Muscle of leg (tissue), 16 donors: ENCODE measurements at places on chromosomes 3 and 15. TPM values are rescaled to one million over a fixed set of nuclear protein-coding genes. Genes with fewer than 3 reads are reported as not detected.

The MEGF11 gene
- total RNA-seq: 0.35 TPM

The ZBTB11 gene
- total RNA-seq: 16.9 TPM

The CLDN11 gene
- total RNA-seq: 0.62 TPM

The COL6A5 gene
- 0.09 TPM for total RNA-seq

The NR2E3 gene
- total RNA-seq: 3.4 TPM

The MLF1 gene
- 113 TPM for total RNA-seq

The PFKFB4 gene
- total RNA-seq: 5.5 TPM

The RNF168 gene
- total RNA-seq: 11.9 TPM

The PRSS50 gene
- 0.09 TPM for total RNA-seq

The LRTM1 gene
- 99.9 TPM for total RNA-seq

The FEZF2 gene
- total RNA-seq: not detected

The C3orf38 gene
- 24.1 TPM for total RNA-seq

The GOLGA6L10 gene
- 0.44 TPM for total RNA-seq

The PHC3 gene
- 16.8 TPM for total RNA-seq

The CCR8 gene
- total RNA-seq: not detected

The FOXB1 gene
- not detected for total RNA-seq

The MEX3B gene
- 7.7 TPM for total RNA-seq

The TNFAIP8L3 gene
- 2.1 TPM for total RNA-seq

GRCh38 chr3:700514-700913 lies 392.3 kb upstream of the CNTN6 start:
- DNase-seq: no peak

DNA sequence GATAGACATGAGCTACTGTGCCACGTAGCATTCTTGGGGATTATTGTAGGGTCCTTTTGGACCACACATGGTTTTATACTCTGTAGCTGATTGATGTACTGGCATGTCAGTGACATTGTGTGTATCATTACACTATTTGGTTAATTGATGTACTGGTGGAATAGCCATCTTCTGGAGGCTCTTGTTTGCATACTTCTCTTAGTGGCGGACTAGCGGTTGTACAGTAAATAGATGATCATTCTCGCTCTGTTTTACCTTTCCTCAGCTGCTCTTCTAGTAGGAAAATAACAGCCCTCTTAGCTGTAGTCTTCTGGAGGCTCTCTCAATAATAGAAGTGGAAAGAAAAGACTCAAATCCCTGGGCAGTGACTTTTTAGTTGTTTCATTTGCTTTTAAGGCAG lies 24.8 kb downstream of the IGF1R start:
- no peak for DNase-seq

- DNase-seq: peak; percentile 46
Observed at GRCh38 chr3:65672871-65673815, 365.6 kb downstream of the MAGI1 start.

DNA sequence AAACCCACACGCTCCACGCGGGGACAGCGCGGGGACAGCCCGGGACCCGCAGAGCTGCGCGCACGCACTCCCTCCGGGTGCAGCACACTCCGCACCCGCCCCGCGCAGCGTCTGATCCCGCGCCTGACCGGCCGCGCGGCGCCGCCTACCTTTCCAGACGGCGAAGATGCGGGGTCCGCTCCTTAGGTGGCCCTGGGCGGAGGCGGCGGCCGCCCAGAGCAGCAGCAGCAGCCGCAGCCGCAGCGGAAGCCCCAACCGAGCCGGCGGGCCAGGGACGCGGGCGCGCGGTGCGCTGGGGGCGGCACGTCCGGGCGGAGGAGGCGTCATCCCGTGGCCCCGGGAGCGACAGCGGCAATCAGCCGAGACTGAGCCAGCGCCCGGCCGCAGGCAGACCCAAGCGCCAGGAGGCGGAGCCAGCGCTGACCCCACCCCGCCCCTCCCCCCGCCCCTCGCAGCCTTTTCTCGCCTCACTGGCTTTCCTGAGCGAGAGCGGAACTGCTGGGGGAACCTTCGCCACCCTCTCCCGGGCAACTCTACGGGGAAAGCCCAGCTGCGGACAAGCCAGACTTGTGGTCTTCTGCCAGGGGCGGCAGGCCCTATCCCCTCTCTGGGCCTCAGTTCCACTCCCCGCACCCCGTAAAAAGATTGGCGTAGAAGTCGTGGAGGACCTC lies at the start of gene SEMA7A:
SEMA7A (minus strand) TSS at position 367 of the 671 bp plus-strand sequence; CDS start at position 327, 40 bp downstream.
- DNase-seq: peak; percentile 91

DNA sequence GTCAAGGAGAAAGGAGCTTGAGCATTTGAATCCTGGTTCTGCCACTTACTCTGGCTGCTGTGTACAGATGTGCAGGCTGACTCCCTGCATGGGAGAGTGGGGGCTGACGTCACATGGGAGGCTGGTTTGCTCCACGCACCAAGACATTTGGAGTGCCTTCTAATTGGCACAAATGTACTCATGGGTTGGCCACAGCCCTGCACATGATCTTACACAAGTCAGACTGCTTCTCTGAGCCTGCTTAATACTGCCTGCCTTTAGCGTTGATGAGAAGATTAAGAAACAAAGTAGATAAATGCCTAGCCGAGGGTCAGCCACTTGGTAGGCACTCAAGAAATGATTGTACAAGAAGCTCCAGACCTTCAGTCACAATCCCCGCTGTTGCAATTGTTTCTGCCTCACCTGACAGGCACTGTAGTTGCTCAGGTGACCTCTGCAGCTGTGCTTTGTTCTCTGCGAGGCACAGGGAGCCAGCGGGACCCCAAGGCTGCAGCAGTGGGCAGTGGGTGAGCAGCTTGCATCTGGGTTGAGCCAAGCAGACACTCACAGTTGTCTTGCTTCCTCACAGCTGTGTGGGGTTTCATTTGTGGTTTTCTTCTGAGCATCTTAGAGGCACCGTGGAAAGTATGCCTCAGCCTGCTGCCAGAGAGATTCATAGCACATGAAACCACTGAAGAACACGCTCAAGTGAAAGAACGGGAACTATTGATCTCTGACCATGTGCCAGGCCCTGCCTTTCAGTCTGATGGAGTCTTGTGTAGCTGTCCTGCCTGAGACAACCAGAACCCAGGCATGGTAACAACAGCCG lies 33.1 kb downstream of the GRK7 start:
- DNase-seq: peak; percentile 76

- peak; percentile 10 for DNase-seq
Observed at GRCh38 chr15:36458411-36458810, 121.0 kb upstream of the CDIN1 start.

- DNase-seq: peak; percentile 51
Observed at GRCh38 chr3:13507570-13508339, 27.6 kb downstream of the HDAC11 start.

GRCh38 chr3:99865321-99865720 lies 47.7 kb downstream of the CMSS1 start:
- DNase-seq: no peak

DNA sequence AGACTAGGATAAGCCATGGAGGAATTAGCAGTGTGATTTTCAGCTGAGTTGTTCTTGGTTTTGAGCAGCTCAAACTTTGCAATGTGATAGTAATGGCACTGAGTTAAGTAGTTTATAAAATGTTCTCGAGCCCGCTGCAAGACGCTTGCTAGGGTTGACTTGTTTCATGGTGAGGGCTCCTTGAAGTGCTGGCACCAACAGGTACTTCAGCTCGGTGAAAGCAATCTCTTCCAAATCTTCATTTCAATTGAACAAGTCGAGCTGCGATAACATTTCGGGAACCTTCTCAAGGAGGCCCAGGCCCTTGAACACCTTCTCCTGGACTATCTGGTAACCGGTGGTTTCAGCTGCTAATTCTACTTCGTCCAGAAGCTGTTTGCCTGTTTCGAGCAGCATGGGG lies 50.8 kb upstream of the DYNC1LI1 start:
- DNase-seq: no peak

- peak; percentile 56 for DNase-seq
Observed at GRCh38 chr3:123499322-123499721, 50.4 kb upstream of the ADCY5 start.

DNA sequence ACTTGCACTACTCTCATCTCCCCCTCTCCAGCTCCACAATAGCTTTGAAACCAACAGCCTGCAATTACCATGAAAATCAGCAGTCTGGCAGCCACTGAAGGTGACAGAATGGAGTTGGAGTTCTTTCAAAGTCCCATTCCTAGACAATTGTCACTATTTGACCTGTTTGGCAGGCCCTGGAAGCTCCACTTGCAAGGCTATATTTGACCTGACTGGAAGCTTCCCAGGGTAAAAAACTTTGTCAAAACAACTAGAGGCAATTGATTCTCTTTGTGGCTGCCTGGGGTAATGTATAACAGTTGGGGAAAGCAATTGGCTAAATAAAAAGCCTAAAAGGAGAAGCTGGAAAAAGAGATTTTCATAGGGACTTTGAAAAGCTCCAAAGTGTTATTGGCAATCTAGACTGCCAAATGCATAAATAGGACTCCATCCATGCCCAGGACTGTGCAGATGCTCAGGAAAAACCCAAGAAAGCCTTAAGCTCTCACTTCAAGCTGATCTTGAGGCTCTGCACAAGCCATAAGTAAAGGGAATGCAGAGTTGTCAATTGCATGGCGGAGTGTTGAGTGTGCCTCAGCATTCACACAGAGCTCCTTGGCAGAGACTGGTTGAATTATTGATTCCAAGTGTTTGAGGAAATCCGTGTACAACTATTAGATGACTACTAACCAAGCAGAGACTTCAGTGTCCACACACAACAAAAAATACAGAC lies 18.3 kb downstream of the GREM1 start:
- no peak for DNase-seq

- peak; percentile 80 for DNase-seq
Observed at GRCh38 chr15:75452865-75453702, 1.6 kb upstream of the SIN3A start.

GRCh38 chr15:72857331-72858063 lies 73.9 kb upstream of the ADPGK start:
- DNase-seq: no peak

- DNase-seq: peak; percentile 86
Observed at GRCh38 chr15:70337277-70338186, 239.8 kb upstream of the TLE3 start.

GRCh38 chr15:48250640-48251076 lies 44.6 kb downstream of the SLC12A1 start:
- peak; percentile 89 for DNase-seq

DNA sequence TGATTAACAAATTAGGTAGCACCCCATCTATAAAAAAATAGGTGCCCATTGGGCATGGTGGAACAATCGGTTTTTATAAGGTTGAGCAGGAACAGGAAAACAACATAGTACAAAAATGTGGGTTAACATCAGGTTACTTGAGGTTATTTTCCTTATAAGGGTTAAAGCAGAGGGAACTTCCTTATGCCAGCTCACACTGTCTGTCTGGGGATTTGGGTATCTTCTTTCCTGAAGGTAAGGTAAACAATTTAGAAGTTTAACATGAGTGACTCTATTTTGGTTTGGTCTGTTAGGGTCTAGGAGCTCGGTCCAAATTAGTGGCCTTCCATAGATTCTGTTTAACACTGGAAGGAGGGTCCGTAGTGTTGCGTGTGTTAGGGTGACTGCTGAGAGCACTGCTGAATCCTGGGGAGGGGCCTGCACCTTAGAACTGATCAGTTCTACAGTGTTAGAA lies 14.7 kb downstream of the CHD2 start:
- DNase-seq: no peak

- DNase-seq: no peak
Observed at GRCh38 chr15:101652786-101653430, 727 bp upstream of the TM2D3 start.

GRCh38 chr3:187735837-187736236 lies 9.4 kb downstream of the BCL6 start:
- DNase-seq: no peak

GRCh38 chr3:68919000-68919399 lies 13.3 kb downstream of the TAFA4 start:
- DNase-seq: peak; percentile 38

DNA sequence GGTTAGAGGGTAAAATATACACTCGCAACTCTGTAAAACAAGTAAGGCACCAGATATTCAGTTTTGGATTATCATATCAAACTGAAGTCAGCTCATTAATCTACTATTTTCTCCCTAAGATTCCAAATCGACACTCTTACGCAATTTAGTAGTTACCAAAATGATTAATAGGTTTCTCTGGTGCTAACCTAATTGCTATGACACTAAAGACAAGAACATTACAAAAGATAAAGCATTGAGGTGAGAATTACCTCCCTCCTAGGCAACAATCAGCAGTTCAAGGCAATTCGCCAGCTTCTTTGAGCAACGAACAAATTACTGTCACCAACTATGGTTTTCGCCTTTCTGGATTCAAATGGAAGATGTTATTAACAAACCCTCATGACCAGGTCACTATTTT lies 1305.0 kb downstream of the ROBO2 start:
- no peak for DNase-seq

GRCh38 chr3:106255870-106256248 lies 387.0 kb upstream of the CBLB start:
- DNase-seq: no peak

DNA sequence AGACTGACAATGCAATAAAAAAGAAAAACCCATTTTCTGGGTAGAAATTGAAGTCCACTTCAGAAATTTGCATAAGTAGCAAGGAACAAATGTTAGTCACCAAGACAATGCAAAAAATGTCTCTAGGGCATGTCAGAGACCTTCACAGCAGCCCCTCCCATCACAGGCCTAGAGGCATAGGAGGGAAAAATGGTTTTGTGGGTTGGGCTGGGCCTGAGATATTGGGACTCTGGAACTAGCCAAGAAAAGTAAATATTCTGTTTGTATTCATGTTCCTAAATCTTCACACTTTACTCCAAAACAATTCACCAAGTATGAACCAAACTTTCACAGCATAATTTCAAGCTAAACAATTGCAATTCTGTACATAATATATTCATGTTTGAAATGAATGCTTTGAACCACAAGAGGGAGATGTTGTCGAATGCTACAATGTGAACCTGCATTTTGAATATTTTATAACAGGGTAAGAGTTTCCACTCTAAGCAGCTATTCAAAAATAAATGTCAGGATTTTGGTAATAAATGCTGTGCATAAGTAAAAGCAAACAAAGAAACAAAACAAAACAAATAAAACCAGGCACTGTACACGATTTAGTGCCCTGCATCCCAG lies 429.2 kb downstream of the OTOL1 start:
- no peak for DNase-seq

- no peak for DNase-seq
Observed at GRCh38 chr3:179068779-179069530, 2.7 kb downstream of the ZMAT3 start.

- peak; percentile 38 for DNase-seq
Observed at GRCh38 chr3:127221037-127221436, 28.1 kb downstream of the PRR23E start.

DNA sequence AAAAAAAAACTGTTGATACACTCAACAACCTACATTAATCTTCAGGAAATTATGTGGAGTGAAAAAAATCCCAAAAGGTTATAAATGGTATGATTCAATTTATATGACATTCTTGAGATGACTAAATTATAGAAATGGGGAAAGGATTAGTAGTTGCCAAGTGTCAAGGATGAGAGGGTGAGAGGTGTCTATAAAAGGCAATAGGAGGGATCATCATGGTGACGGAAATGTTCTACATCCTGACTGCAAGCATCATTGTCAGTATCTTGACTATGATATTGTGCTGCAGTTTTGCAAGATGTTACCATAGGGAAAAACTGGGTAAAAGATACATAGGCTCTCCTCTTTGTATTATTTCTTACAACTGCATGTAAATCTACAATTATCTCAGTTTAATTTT lies 125.6 kb downstream of the FRMD5 start:
- DNase-seq: no peak

GRCh38 chr3:171375666-171376595 lies 84.3 kb downstream of the TNIK start:
- peak; percentile 63 for DNase-seq

GRCh38 chr3:163951397-163951987 lies 1126.8 kb downstream of the SI start:
- peak; percentile 3 for DNase-seq

GRCh38 chr3:196971094-196971698 lies 2.6 kb upstream of the PIGZ start:
- no peak for DNase-seq
